NCI-H2081 treated with DMSO at 0.1 percent for 48 hours (cell line): ENCODE measurements at places on chromosomes 6 and 20.

DNA sequence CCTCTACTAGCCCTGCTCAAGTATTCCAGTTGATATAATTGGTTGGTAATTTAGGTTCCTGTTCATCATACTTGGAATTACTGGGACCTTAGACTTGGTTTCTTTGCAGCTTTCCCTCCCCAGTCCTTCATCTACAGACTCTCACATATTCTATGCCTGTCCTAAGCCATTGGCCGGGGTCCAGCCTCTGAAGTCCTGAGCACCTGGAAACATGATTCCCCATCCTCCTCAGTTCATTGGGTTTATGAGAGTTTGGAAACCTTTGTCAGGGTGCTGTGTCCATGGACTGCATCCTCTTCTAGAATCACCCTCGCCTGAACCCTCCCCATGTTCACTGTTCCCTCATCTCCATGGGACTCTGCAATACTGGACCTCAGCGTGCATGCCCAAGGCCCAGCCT lies 8.8 kb downstream of the GSTA2 start:
- no peak for DNase-seq

DNA sequence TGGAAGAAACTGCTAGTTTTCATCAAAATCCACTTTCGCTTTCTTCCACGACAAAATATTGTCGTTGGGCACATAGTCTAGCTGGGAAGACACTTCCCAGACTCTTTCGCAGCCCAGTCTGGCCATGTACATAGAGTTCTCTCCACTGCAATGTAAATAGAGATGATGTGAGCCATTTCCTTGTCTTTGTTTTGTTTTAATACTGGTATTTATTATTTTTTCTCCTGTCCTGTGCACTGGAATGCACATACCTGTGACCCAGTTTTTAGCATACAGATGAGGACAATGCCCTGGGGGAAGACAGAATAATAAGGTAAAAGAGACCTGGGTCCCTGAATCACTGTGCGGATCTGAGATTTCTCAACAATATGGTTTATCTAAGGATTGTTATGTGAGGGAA lies 149.5 kb upstream of the BMP5 start:
- DNase-seq: no peak

- DNase-seq: no peak
Observed at GRCh38 chr6:30198166-30199084, 14.8 kb downstream of the TRIM26 start.

DNA sequence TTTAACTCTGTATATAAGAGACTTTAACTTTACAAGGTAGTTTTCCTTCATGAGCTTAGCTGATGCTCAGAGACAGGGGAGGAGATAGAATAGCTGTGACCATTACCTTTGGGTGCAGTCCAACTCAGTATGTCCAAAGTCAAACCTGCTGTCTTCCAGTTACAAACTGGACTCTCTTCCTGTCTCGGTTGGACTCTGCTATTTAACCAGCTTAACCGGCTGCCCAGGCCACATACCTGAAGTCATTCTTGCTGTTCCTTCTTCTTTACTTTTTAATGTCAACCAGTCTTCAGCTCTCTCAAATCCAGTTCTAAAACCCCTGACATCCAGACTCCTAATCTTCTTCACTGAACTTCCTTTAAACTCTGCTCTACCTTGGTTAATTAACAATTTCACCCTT lies 138.3 kb upstream of the TSHZ2 start:
- no peak for DNase-seq

GRCh38 chr6:120230008-120230407 lies 880.4 kb upstream of the MAN1A1 start:
- no peak for DNase-seq

DNA sequence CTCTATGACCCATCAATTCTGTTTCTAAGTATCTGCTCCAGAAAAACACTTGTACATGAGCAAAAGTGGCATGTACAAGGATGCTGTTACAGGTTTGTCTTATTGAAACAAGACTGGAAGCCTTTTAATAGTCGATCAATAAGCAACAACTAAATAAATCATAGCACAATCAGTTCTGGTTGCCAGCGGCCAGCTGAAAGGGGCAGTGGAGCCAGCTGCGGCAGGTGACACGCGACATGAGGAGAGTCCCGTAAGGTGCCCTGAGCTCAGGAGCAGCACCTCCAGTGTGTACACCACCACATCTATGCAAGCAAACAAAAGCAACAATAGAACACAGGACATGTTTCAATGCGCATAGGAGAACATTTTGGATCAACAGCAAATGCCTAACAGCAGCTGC lies 20.7 kb upstream of the NNAT start:
- DNase-seq: no peak

- no peak for DNase-seq
Observed at GRCh38 chr6:144936764-144937163, 651.6 kb downstream of the UTRN start.

GRCh38 chr20:36491901-36492617 lies 49.3 kb upstream of the MYL9 start:
- DNase-seq: no peak

DNA sequence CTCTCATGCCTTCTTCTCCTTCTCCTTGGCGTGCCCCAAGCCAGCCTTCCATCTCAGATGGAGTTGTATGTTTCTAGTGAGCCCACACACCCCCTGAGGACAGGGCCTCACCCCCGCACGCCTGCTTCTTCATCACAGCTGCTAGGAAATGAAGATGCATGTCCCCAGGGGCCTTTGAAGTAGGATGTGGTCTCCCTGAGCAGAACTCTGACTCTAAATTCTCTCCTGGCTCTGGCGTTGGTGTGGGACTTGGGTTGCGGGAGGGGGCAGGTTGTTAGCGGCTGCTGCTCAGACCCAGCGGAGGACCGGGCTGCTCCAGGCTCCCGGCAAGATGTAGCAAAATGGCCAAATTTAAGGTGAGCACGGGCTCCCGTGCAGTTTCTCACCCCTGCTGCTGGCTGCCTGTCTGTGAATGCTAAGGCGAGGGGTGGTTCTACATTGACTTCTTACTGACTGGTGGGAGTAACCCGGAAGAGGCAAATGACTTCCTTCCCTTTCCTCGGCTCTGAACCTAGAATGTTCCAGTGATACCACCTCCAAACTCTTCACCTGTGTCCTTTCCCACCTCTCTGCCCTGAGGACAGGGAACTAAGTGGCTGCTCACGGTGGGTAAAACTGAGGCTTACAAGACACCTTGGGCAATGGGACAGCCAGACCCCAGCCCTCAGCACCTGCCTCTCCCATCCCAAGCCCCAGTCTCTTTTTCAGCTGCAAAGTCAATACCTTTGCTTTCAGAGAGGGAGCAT lies 8.8 kb downstream of the SYNJ2 start:
- DNase-seq: no peak

- no peak for DNase-seq
Observed at GRCh38 chr6:408599-409102, 17.1 kb downstream of the IRF4 start.

- no peak for DNase-seq
Observed at GRCh38 chr6:5199283-5199682, 61.5 kb downstream of the LYRM4 start.

- no peak for DNase-seq
Observed at GRCh38 chr6:100430962-100431361, 33.8 kb downstream of the SIM1 start.

DNA sequence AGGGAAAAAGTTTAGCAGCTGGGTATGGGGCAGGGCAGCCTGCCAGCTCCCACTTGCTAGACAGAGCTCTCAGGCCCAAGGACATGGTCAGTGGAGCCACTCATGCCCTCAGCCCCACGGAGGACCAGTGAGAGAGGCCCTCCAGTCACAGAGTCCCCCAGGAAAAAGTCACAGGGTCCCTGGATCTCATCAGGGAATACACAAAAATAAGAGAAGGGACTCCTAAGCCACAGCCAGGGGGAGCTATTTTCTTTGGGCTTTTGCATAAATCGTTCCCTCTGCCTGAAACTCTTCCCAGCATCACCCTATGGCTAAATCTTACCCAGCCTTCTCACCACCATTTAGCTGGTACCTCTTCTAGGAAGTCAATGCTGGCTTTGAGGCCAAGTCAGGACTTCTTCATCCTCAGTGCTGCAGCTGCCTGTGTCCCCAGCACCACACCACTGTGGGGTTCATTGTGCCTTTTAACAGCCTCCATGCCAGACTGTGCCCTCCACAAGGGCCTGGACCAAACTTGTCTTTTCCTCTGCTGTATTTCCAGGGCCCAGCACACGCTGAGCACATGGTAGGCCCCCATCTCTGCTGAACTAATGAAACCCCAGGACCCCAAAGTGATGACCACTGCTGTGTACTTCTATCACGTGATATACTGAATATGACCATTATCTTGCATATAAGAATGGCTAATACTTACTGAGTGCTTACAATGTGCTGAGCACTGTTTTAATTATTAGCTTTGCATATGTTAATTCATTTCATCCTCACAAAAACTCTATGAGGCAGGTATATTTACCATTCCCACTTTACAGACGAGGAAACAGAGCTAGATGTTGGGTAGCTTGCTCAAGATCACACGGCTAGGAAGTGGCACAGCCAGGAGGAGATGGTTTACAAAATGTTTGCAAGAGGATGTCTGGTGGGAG lies 2.0 kb downstream of the ZNF335 start:
- DNase-seq: no peak

- DNase-seq: no peak
Observed at GRCh38 chr20:47274401-47275108, 81.9 kb downstream of the ZMYND8 start.

- DNase-seq: no peak
Observed at GRCh38 chr6:119830494-119831295, 481.1 kb upstream of the MAN1A1 start.

DNA sequence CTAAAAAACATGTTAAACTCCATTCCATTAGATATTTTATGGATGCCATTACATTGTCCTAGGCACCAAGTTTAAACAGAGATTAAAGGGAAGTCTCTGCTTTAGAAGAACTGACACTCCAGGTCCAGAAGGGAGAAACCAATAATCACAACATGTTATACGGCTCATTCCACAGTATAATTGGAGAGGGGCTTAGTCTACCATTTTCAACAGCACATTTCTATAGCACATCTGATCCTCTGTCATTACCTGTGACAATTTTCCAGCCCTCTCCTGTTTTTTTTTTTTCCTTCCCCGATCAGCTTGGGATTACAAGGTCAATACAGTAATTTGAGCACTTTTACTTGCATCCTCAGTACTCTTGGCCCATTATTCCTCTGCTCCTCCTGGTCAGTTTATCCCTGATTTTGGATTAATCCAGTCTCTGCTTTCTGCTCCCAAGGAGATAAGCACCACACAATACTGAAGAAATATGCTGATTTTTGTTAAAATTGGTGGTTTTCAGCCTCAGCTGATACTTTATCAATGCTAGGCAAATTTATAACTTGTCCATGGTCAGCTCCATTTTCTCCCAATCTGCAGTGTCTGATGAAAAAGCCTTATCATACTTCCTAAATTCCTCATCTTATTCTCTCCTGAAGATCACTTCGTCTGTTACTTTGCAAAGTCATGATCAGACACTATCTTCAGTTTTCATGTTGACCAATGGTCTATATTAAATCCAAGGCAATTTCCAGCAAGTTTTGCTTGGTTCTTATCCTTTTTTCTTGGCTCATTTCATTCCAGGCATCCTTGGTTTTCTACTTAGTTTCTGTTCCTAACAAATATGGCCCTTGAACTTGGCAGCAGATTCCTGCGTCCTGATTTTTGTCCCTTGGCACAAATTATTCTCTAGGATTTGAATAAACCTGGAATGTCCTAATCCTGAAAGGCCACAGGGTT lies 30.8 kb upstream of the SYNCRIP start:
- DNase-seq: no peak

DNA sequence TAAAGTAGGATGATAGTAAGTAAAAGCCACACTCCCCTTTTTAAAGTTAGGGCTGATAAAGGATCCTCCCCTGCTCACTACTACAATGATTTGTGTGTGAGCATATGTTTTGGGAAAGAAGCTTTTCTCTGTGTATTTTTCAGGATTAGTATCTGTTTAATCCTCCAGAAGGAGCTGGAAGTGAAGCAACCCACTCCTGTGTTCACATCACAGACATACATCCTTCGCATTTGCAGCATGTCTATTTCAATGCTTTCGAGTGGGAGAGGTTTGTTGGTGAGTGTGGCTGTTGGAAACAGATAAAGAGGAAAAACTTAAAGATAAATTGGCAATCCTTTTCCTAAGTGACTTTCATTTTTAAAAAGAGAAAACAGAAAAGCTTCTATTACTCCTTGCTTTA lies 31.6 kb upstream of the RGS17 start:
- DNase-seq: no peak

DNA sequence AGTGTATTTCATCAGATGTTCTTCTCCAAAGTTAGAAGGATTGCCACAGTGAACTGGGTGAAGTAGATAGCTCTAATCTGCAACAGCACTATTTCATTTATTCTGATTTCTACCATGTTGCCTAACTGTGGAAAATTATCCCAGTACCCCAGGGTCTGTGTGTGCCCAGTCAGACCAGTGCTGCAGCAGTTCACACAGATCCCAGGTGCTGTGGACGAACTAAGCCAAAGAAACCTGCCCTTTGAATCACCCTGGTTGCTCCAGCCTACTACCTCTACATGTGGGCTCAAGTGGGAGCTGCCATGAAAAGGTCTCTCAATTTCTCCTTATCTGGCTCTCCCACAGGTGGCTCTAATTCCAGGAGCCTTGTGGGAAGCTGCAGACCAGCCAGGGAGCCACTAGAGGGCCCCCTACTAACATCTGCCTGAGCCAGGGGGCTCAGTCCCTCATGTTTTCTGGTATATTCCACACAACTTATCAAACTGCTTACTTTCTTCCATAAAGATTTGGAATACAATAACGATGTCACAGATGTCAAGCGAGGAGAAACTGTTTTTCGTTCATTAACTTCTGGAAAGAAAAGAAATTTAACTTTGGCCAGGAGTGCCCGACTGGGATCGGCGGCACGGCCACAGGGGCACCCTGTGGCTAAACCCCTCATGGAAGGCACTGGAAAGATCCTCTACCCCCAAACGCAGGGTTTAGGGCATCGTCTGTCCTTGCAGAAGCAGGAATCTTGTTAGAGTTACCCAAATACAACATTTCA lies 31.6 kb upstream of the LY86 start:
- no peak for DNase-seq

DNA sequence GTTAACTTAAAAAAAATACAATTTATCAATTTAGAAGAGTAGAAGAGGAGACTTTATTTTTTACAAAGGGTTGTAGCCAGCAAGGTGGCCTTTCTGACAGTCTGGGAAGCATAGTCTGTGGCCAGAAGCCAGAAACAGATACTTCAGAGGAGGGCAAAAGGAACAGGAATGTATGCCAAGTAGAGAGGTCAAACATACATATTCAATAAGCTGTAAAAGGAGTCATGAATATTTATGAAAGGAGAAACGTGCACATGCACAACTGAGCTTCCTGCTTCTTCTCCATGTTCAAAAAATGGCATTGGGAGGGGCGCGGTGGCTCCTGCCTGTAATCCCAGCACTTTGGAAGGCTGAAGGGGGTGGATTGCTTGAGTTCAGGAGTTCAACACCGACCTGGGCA lies 43.9 kb upstream of the FAM184A start:
- DNase-seq: no peak

DNA sequence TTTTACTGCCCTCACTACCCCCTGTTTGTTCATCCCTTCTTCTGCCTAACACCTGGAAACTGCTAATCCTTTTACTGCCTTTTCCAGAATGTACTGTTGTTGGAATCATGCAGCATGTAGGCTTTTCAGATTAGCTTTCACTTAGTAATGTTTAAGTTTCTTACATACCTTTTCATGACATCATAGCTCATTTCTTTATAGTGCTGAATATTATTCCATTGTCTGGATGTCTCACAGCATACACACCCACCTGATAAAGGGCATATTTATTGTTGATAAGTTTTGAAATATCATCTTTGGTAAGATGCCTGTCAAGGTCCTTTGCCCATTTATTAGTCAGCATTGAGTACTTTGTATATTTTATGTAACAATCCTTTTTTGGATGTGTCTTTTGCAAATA lies 588.2 kb upstream of the NRSN1 start:
- no peak for DNase-seq

- no peak for DNase-seq
Observed at GRCh38 chr6:169344750-169345065, 91.1 kb upstream of the THBS2 start.

- no peak for DNase-seq
Observed at GRCh38 chr20:62543470-62544302, 67.9 kb upstream of the GATA5 start.
